ENCODE measurements at places on chromosomes 4 and X.

GRCh38 chr4:140126261-140126660 is 27.7 kb downstream of the MAML3 start:
- DNase-seq, result no peak

DNA sequence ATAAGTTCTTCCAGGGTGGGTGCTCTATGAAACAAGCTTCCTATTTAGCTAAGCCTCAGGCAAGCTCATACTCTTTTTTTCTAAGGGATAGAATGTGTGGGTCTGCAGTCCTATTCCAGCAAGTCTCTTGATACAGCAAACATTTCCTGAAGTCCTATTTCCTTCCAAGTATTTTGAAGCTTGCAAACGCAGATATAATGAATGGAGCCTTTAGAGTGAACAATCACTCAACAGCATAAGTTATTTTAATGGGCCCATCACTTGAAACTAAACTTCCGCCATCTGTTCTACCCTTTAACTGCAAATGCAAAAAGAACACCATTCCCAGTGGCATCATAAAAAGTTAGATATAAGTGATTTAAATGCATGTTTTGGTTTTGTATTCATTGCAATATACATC is 108.3 kb upstream of the TAPT1 start:
- no peak for DNase-seq

DNA sequence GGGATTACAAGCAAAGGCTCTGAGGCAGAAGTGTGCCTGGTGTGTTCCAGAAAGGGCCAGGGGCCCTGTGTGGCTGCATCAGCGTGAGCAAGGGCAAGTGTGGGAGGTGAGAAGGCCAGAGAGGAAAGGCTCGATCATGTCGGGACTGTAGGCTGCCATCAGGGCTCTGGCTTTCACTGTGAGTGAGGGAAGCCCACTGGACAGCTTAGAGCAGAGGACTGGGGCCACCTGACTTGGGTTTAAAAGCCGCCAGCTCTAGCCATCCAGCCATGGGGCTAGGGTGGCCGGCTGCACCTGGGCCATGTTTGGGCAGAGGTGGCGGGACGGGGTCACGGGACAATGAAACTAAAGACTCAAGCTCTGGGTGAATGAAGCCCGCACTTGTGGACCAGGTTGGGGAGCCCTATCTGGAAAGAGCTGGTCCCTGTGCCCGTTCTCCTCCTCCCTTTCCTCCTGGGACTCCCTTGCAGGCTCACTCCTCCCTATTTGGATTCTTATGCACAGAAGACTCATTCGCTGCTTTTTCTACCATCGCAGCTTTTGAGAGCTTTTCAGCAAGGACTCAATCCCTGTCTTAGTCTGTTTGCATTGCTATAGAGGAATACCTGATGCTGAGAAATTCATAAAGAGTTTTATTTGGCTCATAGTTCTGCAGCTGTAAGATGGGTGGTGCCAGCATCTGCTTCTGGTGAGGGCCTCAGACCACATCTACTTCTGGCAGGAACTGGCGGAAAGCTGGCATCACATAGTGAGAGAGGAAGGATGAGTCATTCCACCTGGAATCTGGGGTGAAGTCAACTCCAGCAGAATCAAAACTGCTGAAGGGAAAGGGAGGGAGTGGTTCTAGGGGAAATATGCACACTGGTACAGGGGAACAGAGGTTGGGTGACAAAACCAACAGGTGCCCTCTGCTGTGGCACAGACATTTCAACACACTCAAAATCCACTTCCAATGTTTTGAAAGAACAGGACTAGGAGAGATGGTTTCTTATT is 15.3 kb downstream of the CTAG1B start:
- DNase-seq, result peak; percentile 64

DNA sequence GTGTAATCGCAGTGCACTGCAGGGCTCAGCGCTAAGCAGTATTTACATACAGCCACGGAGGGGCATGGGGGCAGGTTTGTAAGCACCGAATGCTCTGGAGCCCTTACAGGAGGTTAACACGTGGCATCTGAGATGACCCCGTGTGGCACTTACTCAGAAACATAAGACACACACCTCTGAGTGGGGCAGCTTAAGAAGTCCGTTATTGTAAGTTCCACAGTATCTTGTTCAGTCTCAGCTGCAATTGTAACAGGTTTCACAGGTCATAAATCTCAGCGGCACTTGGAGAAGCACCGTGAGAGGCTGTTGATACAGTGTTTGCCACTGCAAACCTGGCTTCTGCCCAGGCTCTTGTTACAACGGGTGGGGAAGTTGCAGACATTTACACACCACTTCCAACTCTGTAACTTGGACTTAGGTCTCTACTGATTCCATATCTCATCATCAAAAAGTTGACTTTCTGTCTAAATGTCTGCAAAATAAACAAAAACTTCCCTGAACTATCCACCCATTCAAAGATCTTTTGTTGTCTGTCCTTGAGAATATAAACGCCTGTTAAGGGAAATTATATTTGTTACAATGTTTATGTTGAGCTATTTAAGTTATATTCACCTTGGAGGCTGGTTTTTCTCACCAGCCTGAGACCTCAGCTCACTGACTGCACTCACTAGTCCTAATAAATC is 10.3 kb downstream of the CPLX1 start:
- no peak for DNase-seq

DNA sequence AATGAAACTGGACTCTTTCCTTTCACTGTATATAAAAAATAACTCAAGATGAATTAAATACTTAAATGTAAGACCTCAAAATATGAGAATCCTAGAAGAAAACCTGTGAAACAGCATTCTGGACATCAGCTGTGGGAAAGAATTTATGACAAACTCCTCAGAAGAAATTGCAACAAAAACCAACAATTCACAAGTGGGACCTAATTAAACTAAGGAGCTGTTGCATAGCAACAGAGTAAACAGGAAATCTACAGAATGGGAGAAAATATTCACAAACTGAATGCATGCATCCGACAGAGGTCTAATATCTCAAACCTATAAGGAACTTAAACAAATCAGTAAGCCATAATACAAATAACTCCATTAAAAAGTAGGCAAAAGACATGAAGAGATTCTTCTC is 851.7 kb upstream of the PCDH10 start:
- DNase-seq, result peak; percentile 32

DNA sequence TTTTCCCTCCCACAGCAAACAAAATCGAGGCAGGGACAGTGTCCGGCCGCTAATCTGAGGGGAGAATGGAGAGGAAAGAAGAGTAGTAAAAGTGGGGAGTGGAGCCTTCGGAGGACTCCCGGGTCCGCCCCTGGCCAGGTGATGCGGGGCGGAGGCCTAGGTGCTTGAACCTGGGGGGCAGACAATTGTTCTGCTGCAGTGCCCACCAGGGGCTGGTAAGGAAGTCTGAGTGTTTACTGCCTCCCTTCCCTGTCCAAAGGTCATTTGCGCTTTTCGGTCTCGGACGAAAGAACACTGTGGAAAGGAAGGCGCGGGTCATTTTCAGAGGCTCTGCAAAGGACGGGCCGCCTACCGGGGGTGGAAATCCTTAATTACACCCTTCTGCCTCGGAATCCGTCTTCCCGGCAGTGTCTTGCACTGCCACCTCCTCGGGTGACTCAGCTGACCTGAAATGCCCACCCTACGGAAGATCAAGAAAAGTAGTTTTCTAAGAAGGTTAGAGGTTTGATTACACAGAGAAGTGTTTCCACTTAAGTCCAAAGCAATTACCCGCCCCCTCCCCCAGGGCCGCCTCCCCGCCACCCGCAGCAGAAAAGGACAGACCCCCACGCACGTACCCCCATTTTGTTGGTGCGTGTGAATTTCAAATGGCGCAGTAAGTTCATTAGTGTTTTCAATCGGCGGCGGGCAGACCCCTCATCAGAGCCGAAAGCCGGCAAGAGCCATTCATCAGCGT is 99.9 kb upstream of the TENM3 start:
- peak; percentile 59 for DNase-seq

DNA sequence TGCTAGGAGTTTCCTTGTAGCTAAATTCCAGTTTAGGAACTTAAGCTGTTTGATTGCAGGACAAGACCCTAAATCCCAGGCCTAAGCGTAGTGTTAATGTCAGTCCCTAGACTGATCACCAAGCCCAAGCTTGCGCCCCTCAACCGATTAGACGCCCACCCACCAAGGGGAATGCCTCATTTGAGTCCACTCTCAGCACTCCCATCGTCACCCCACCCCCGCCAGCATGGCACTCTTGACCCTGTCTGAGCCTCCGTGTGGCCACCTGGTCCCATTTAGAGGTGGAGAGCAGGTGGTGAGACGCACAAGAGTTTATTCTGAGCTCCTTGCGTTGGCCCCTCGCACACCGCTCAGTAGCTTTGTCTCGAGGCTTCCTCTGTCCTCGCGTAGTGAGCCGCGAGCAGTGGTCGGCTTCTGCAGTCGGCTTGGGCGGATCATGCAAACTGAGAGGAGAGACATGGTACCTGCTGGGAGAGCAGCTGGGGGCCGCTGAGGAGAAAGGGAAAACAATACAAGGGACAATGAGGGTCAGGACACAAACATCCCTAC is 48.5 kb upstream of the ZNF157 start:
- no peak for DNase-seq

DNA sequence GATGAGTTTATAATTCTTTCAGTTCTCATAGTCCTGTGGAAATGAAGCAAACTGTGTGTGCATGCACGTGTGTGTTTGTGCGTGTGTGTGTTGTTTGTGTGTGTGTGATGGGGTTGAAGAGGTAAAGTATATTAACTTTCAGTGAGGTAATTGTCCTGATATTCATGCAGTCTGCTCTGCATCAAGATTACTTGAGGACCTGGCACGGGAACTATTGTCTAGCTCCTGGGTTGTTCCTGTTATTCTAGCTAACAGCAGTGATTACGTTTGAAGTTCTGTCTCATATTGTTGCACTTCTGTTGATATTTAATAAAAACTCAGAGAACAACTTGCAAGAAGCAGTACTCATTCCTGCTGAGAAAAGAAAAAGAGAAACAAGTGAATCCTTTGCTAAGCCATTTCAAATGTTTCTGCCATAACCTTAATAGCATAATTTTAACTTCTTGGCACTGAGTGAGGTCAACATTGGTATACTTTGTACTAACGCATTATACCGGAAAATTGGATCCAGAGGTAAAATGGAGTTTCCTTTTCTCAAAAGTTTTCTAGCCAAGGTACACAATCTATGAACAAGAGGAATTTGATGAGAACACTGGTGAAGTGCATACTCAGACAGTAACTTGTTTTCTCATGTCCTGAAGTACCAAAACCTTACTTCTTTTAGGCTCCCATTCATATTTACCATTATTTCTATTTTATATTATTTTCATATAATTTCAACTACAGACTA is 113.2 kb downstream of the SPCS3 start:
- no peak for DNase-seq

DNA sequence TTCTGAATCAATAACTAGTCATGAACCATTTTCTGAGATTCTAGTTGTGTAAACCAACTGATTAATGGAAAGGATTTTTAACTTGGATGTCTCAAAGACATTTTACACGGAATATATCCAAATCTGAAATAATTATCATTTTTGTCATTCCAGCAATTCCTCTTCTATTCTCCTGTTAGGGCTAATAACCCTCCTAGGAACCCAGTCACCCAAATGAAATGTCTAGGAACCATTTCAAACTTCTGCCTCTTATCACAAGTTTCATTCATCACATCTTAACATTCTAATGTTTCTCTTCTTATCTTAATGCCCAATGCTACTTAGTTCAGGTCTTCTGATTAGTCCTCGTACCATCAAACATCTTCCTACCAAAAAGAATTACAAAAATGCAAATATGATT is 639.8 kb downstream of the DMD start:
- no peak for DNase-seq

DNA sequence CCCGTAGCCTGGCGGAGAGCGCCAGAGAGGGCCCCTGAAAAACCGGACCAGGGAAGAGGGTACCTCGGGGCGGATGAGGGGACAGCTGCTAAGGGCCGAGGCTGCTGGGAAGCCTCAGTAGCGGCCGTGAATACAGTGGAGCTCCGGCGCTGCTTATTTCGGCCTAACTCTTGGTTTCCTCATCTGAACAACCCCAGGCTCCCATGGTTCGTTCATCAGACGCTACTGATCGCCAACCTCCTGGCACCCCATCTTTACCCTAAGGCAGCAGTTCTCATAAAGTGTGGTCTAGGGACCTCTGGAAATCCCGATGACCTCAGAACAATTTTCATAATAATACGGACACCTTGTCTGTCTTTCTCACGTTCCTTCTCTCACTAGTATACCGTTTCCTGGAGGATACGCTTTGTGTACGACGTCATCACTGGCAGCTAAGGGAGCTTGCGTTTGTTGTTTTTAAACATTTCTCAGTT is 645 bp upstream of the RAB28 start:
- no peak for DNase-seq

DNA sequence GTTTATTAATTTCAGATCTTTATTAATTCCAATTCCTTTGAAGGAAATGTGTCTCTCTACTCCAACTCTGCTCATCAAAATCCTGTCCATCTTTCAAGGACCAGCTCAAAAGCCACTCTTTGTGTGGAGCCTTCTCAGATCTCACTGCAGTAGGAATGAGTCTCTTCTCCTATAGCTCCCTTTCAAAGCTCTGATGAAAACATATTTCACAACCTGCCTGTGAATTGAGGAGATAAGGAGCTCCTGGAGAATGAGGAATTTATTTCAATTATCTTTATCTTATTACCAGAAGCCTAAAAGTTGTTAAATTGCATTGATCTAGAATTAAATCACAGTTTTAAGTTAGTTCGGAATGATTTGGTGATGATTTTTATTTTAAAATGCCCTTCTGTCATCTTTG is 92.6 kb upstream of the TRPC3 start:
- DNase-seq, result no peak

DNA sequence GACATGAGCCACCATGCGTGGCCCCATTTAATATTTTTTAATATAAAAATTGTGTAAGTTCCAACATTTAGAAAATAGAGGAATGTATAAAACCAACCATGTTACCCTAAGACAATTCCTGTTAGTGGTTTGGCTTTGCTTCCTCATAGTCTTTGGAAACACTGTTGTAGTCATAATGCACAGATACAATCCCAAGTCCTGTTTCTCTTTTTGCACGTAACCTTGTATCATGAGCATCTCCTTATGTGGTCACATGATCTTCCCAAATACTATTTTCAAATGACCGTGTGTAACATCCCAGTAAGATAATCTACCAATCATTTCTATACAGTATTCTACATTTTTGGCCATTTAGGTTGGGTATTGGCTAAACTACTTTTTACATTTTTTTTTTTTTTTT is 13.9 kb upstream of the RHOH start:
- no peak for DNase-seq

- DNase-seq, result peak; percentile 87
Measured at GRCh38 chr4:109072595-109072994, 229.9 kb downstream of the COL25A1 start.

DNA sequence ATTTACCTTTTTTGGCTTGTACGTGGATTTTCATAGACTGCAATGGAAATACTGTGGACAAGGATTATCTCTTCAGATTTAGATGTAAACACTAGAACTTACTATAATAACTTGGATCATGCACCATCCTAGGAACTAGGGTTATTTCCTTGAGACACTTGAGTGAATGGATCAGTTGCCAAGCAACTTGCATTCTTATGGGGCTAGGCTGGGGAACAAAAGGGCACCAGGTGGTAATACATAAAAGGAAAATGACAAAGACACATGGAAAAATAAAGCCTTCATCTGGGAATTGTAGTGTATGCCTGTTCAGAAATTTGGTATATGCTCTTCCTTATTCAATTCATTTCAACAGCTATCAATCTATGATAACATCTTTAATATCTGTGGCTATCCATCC is 247.1 kb downstream of the SPRY1 start:
- DNase-seq, result no peak

Measured in EH (cell line).